ENCODE measurements at places on chromosomes 2 and 18. TPM values are rescaled to one million over a fixed set of nuclear protein-coding genes. Genes with fewer than 3 reads are reported as not detected.

KCNG2 gene
- not detected for total RNA-seq

SAG gene
- not detected for total RNA-seq

UGT1A5 gene
- not detected for total RNA-seq

PJVK gene
- total RNA-seq, result 7.4 TPM

SIX2 gene
- 42.8 TPM for total RNA-seq

AKAIN1 gene
- total RNA-seq, result not detected

SESTD1 gene
- total RNA-seq, result 103 TPM

UGT1A3 gene
- not detected for total RNA-seq

NPHP1 gene
- total RNA-seq, result 3.6 TPM

DNA sequence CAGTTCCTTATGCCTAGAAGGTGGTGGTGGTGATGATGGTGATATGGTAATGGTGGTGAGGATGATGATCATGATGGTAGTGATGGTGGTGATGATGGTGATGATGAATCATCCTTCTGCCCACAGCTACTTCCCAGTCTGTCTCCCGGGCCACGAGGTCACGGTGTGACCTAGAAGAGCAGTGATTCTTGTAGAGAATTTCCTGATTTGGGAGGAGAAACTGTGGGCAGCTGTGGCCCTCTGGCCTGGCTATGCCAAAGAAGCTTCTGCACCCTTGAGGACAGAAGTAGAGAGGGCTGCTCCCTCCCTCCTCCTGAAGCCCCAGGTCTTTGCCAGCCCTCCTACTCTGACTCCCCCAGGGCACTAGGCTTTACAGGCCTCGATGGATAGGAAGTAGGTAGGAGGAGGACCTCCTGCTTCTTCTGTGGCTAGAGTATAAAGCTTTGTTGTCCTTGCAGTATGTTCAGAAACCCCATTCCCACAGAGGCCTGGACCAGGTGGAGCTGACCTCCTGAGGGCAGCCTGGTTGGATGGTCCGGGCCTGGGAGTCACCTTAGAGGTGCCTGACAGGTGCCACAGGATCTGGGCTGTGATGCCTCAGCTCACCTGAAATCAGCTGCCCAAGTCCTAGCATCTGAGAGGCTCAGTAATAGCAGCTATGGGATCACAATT is 57.9 kb upstream of the EPAS1 start:
- H3K27ac ChIP-seq, result no peak overlapping the region
- peaks cover 7% of the 10 kb centered on the region for H3K27me3 ChIP-seq
- H3K4me1 ChIP-seq, result no peaks in the 10 kb centered on the region

- H3K4me1 ChIP-seq, result peaks cover 4% of the 10 kb centered on the region
- H3K27ac ChIP-seq, result no peak overlapping the region
- no peak for DNase-seq
Observed at GRCh38 chr2:143533846-143534245, 404.6 kb downstream of the ARHGAP15 start.

DNA sequence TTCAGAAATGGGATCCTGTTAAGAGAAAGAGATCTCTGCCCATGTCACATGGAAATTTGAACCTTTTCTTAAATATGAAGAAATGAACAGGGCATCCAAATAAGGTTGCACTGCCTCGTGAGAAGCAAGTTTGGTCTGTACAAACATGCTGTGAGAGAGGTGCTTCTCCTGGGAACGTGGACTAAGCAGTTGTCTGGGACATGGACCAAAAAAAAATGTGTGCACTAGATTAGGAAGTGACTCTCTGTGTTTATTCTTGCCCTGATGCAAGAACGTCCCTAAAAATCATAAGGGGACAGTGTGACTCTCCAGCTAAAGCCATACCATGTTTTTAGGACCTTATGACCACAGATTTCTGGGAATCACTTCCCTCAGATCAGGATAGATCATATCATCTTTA is 23.7 kb upstream of the GCG start:
- no peaks in the 10 kb centered on the region for H3K27me3 ChIP-seq
- peaks cover 10% of the 10 kb centered on the region for H3K4me1 ChIP-seq
- H3K4me3 ChIP-seq, result no peak overlapping the region
- peaks cover 17% of the 10 kb centered on the region for H3K36me3 ChIP-seq
- no peak overlapping the region for H3K27ac ChIP-seq

DNA sequence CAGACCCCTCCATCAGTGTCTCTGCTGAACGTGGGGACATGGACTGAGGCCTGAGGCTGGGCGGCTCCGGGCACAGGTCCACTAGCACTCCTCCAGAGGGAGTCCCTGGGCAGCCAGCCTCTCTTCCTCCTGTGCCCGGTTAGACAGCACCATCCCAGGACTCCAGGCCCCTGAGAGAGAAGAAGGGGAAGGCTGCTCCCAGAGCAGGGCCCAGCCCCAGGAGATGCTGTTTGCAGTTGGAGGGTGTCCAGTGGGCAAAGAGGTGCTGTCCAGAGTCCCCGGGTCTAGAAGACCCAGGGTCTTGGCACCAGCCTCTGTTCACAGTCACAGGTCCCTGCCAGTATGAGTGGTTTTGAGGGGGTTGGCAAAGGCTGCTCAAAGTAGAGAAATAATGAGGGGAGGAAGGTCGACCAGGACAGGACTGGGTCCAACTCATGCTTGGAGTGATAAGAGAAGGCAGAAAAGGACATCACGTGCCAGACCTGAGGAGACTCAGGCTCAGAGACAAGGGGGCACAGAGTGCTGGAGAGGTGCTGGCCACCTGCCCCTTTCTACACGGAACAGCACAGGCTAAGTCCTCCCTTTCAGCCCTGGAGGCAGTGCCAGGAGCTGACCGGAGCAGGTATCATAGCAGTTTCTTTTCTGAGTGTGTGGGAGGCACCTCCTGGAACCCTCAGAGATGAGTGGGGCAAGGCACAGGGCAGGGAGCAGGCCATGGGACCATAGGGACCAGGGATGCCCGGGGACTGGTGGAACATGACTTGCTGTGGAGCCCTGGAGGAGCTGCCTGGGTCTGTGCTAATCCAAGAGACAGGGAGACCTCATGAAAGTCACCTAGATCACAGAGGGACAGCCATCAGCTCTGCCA is 21.1 kb downstream of the CRACDL start:
- H3K4me1 ChIP-seq, result peaks cover 43% of the 10 kb centered on the region
- DNase-seq, result no peak

GRCh38 chr2:20999906-21000645 is 43.8 kb downstream of the APOB start:
- H3K27me3 ChIP-seq, result peaks cover 34% of the 10 kb centered on the region
- no peak overlapping the region for H3K4me3 ChIP-seq
- no peak for DNase-seq

DNA sequence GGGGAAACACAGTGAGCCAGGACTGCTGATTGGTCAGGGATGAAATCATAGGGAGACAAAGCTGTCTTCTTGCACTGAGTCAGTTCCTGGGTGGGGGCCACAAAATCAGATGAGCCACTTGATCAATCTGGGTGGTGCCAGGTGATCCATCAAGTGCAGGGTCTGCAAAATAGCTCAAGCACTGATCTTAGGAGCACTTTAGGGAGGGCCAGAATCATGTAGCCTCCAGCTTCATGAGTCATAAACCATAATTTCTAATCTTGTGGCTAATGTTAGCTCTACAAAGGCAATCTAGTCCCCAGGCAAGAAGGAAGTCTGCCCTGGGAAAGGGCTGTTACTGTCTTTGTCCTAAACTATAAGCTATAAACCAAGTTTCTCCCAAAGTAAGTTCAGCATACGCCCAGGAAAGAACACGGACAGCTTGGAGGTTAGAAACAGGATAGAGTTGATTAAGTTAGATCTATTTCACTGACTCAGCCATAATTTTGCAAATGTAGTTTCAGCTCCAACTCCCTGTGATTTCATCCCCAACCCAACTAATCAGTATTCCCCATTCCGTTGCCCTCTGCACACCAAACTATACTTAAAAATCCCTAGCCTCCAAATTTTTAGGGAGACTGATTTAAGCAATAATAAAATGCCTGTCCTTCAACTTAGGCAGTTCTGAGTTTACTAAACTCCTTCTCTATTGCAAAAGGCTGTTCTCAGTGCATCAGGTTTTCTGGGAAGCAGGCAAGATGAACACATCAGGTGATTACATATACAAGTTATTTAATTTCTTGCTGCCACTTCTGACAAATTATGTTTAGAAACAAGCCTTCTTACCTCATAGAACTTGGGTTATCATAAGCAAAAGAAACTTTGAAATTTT is 226.9 kb upstream of the SPOPL start:
- no peak for DNase-seq
- H3K27ac ChIP-seq, result no peak overlapping the region
- H3K4me3 ChIP-seq, result no peak overlapping the region
- H3K36me3 ChIP-seq, result no peaks in the 10 kb centered on the region
- H3K27me3 ChIP-seq, result no peaks in the 10 kb centered on the region

- no peak overlapping the region for H3K27ac ChIP-seq
- H3K36me3 ChIP-seq, result no peaks in the 10 kb centered on the region
- peaks cover 62% of the 10 kb centered on the region for H3K4me1 ChIP-seq
- H3K4me3 ChIP-seq, result no peak overlapping the region
- DNase-seq, result peak; percentile 53
- no peaks in the 10 kb centered on the region for H3K27me3 ChIP-seq
Observed at GRCh38 chr2:120743657-120744056, 8.0 kb downstream of the GLI2 start.

- H3K4me3 ChIP-seq, result no peak overlapping the region
- no peaks in the 10 kb centered on the region for H3K36me3 ChIP-seq
- H3K27ac ChIP-seq, result no peak overlapping the region
- no peak for DNase-seq
Observed at GRCh38 chr2:145321344-145321743, 801.4 kb upstream of the ZEB2 start.

DNA sequence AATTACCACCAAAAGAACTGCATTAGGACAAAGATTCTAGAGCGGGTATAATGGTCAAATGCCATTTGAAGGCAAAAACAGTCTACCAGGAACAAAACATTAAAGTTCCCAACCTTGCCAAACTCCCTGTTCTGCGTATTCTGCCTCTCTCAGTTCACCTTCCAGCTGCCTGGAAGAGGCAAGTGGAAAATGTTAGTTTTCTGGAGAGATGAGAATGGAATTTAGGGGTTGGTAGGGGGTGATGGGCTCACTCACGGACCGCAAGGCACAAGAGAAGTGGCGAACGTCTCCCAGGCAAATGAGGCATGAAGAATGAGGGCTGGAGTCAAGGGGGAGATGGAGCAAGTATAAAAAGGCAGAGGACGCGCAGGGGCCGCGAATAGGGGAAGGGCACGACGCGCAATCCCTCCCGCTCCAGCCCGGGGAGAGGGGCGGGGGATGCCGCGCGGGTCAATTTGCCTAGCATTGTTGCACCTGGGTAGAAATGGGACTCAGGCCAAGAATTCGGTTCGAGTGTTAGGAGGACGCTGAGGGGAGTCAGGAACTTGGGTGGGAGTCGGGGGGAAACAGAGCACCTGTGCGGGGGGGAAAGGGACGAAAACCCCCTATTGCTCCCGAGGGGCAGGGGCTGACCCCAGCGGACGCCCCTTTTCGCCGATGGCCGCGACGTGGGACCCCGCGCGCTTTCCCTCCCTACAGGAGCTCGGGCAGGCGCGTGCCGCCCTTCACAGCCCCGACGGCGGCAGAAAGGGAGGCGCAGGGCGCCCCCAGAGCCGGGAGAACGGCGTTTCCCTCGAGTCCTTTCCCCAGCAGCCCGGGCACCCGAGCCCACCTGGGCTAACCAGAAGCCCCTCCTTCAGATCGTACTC is 573 bp downstream of the PAIP2B start:
- DNase-seq, result no peak
- H3K4me1 ChIP-seq, result peaks cover 7% of the 10 kb centered on the region
- peak overlapping the region; percentile 95 for H3K4me3 ChIP-seq
- peaks cover 51% of the 10 kb centered on the region for H3K27me3 ChIP-seq
- H3K27ac ChIP-seq, result peak overlapping the region; percentile 51

DNA sequence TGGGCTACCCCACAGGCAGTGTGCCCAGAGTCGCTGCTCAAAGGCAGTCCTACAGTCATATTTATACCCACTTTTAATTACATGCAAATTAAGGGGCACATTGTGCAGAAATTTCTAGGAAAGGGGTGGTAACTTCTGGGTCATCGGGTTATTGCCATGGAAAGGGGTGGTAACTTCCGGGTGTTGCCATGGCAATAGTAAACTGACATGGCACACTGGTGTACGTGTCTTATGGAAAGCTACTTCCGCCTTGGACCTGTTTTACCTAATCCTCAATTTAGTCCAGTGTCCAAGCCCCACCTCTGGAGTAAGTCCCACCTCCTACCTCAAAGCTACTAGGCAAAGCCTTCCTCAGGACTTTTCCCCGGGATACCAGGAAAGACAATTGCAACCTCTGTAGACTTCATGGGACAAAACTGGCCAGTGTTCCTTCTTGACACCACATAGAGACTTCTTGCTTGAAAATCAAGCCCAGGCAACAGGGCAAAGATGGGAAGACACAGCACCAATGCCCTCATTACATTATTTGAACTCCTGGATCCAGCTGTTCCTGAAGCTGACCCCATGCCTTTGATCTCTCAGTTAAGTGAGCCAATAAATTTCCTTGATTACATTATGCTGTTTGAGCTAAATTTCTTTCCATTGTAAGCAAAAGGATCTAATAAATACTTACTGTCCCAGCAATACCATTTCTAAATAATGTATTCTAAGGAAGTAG is 63.3 kb upstream of the AGAP1 start:
- H3K4me1 ChIP-seq, result no peaks in the 10 kb centered on the region
- no peaks in the 10 kb centered on the region for H3K36me3 ChIP-seq

DNA sequence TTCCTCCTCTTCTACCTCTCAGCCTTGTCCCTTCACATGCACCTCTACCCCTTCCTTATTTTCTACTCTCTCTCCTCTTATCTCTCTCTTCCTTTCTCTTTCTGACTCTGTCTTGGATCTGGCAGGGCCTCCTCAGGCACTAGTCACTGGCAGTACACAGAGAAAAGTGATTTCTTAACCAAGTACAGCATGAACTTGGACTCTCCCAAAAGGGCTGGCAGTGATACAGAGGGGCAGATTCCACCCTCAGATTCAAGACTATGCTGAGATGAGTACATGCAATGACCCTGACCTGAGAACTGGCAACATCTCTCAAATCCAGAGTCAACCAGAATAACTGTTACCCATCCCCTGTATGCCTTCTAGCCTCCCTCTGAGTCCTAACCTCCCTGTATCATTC is 4.3 kb downstream of the AOX1 start:
- H3K27me3 ChIP-seq, result no peaks in the 10 kb centered on the region
- H3K27ac ChIP-seq, result no peak overlapping the region
- DNase-seq, result no peak
- H3K4me1 ChIP-seq, result peaks cover 7% of the 10 kb centered on the region
- H3K36me3 ChIP-seq, result no peaks in the 10 kb centered on the region

DNA sequence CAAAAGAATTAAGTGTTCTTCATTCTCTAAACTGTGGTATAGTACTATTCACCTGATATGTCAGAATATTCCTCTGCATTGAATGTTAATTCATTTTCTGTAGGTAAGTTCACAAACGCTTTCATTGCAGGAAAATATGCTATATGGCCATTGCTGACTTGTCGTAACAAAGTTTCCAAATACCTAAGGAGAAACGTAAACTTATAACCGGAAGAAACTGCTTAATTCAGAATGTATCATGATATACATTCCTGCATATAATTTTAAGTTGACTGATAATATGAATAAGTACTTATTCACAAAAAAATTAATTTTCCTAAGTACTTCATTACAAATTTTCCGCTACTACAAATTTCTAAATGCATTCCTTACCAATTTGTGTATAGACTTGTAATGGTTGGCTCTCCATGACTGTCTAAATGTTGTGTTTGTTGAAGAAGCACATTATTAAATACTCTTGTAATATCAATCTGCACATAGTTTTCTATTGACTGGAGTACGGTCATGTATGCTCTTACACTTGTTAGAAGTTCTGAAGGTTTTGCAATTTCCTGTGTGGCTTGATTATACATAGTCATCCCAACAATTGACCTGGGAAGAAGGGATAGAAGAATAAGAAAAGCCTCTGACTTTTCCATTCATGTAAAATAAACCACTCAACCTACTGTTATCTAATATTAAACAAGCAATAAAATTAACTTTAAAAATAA is 85.4 kb downstream of the NCKAP1 start:
- no peaks in the 10 kb centered on the region for H3K27me3 ChIP-seq
- H3K36me3 ChIP-seq, result peaks cover 41% of the 10 kb centered on the region
- H3K27ac ChIP-seq, result no peak overlapping the region
- peaks cover 19% of the 10 kb centered on the region for H3K4me1 ChIP-seq

Data from osteocyte (in vitro differentiated cells).